Panc1 (cell line): ENCODE measurements at places on chromosomes 3 and 15.

DNA sequence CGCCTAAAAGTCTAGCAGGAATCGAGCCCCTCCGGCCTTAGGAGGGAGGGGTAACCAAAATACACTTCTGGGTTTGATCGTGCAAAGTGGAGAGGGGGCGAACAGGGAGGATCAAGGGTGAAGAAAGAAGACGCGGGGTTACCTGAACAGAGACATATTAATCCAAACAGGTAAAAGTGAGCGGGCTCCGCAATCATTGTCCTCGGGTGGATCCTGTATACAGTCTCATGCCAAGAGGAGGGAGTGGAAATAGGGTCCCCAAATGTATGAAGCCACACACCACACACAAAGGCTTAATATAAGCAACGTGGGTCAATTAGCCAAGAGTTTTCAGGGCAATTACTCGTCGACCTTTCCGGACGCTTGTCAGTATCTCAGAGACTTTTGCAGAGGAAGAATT is 749.5 kb downstream of the ROBO1 start:
- no peaks in the 10 kb centered on the region for H3K36me3 ChIP-seq
- H3K4me3 ChIP-seq: peak overlapping the region; percentile 87
- peaks cover 19% of the 10 kb centered on the region for H3K4me1 ChIP-seq
- no peak for DNase-seq
- peak overlapping the region; percentile 90 for H3K27ac ChIP-seq

DNA sequence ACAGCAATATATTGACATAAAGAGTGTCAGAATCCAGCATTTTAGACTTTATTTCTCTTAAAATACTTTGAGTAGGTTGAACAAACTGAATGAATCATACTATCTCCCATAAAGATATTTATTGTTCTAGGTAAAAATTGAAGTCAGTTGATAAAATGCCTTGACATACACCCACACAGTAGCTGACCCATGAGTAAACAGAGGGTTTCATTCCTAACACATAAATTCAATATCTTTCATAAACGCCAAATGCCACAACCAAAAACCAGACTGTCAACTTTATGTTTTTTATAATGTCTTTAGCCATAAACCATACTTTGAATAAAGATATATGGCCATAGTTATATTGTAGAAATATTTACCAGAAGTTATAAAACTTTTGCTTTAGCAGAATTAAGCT is 742.4 kb downstream of the NAALADL2 start:
- H3K27me3 ChIP-seq: no peaks in the 10 kb centered on the region
- no peak overlapping the region for H3K27ac ChIP-seq
- no peaks in the 10 kb centered on the region for H3K4me1 ChIP-seq
- H3K4me3 ChIP-seq: no peak overlapping the region
- H3K36me3 ChIP-seq: no peaks in the 10 kb centered on the region

DNA sequence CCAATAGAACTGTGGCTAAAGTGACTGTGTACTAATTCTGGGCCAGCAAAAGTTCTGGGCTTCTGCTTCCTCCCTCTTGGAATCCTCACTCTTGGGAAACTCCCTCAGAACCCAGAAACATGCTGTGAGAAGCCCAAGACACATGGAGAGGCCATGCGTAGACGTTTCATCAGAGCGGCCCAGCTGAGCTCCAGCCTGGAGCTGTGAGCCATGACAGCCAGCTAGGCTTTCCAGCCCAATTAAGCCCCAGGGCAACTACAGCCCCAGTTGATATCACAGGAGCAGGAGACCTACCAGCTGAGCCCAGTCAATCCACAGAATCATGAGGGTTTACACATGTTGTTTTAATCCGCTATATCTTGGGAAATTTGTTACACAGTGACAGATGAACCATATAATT is 43.6 kb upstream of the CNOT10 start:
- H3K4me1 ChIP-seq: no peaks in the 10 kb centered on the region
- no peak for DNase-seq
- H3K27me3 ChIP-seq: no peaks in the 10 kb centered on the region; the same call in 1 of the 2 replicates

- H3K4me1 ChIP-seq: no peaks in the 10 kb centered on the region
- H3K27ac ChIP-seq: no peak overlapping the region
- no peak for DNase-seq
- no peaks in the 10 kb centered on the region for H3K36me3 ChIP-seq
- no peak overlapping the region for H3K4me3 ChIP-seq
Observed at GRCh38 chr3:77835921-77836320, 796.0 kb downstream of the ROBO2 start.

- H3K27ac ChIP-seq: no peak overlapping the region
- H3K4me3 ChIP-seq: no peak overlapping the region
- peaks cover 3% of the 10 kb centered on the region; the same call in 1 of the 2 replicates for H3K36me3 ChIP-seq
- no peaks in the 10 kb centered on the region for H3K27me3 ChIP-seq
- no peaks in the 10 kb centered on the region for H3K4me1 ChIP-seq
Observed at GRCh38 chr3:194397757-194398312, 1.2 kb downstream of the GP5 start.

- DNase-seq: no peak
- no peak overlapping the region for H3K27ac ChIP-seq
- no peak overlapping the region for H3K4me3 ChIP-seq
- H3K4me1 ChIP-seq: no peaks in the 10 kb centered on the region
Observed at GRCh38 chr3:69403454-69403853, 17.6 kb upstream of the FRMD4B start.

GRCh38 chr15:52822475-52822874 is 32.3 kb upstream of the ONECUT1 start:
- no peaks in the 10 kb centered on the region for H3K4me1 ChIP-seq
- peaks cover 16% of the 10 kb centered on the region for H3K27me3 ChIP-seq
- H3K36me3 ChIP-seq: no peaks in the 10 kb centered on the region
- no peak for DNase-seq
- H3K27ac ChIP-seq: no peak overlapping the region

DNA sequence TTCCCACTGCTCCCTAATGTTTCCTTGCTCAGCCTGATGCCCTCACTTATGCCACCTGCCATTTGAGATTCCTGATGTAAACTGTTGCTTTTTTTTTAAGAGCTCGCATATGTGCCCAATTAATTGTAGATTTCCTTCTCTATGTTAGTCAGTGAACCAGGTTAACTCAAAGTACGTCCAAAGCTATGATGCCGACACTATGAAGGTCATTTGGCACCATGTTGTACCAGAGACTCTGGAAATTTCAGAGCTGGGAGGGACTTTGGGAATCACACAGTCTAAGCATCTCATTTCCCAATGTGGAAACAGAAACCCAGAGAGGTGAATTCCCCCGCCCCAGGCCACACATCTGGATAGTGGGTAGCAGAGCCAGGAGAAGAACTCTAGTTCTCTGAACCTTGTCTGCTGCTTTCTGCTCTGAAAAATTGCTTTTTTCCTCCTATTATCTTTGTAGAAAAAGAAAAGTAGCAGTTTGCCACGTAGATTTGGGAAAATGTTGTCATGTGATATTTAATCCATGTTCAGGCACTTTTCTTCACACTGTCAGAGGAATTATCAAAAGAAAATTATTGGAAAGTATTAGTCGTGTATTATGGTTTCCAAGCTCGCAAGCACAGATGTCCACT is 38.5 kb upstream of the TNFAIP8L3 start:
- no peak overlapping the region for H3K27ac ChIP-seq
- no peak overlapping the region for H3K4me3 ChIP-seq
- H3K27me3 ChIP-seq: no peaks in the 10 kb centered on the region

- no peaks in the 10 kb centered on the region for H3K4me1 ChIP-seq
- no peak overlapping the region for H3K4me3 ChIP-seq
- no peak for DNase-seq
- no peak overlapping the region for H3K27ac ChIP-seq
- H3K27me3 ChIP-seq: no peaks in the 10 kb centered on the region
Observed at GRCh38 chr3:139630542-139630941, 47.2 kb downstream of the NMNAT3 start.

- H3K27me3 ChIP-seq: no peaks in the 10 kb centered on the region
- no peak for DNase-seq
- no peak overlapping the region for H3K4me3 ChIP-seq
Observed at GRCh38 chr3:71240034-71240433, 343.5 kb downstream of the FOXP1 start.

DNA sequence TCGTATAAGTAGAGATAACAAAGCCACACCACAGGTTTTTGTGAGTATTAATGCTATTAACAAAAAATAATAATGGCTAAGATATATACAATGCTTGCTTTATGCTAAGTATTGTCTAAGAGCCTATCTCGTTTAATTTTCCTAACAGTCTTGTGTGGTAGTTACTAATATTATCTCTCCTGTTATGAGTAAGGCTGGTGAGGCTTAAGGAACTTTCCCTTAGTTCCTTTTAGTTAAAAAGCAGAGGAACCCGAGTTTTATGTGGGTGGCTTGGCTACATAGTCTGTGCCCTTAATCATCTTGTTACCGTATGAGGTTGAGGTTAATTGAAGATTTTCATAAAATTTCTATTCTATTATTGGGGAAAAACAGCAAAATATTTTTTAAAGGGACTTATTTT is 218.4 kb downstream of the SOX2 start:
- H3K27me3 ChIP-seq: no peaks in the 10 kb centered on the region
- no peaks in the 10 kb centered on the region for H3K4me1 ChIP-seq
- H3K4me3 ChIP-seq: no peak overlapping the region
- no peak overlapping the region for H3K27ac ChIP-seq
- no peak for DNase-seq

GRCh38 chr3:9291821-9292410 is 42.5 kb upstream of the SRGAP3 start:
- H3K27me3 ChIP-seq: peaks cover 2% of the 10 kb centered on the region; the same call in 1 of the 2 replicates
- no peak for DNase-seq
- no peak overlapping the region for H3K27ac ChIP-seq
- no peaks in the 10 kb centered on the region for H3K4me1 ChIP-seq
